CD14-positive monocyte (primary cell): ENCODE measurements at places on chromosomes 3 and 15. TPM values are rescaled to one million over a fixed set of nuclear protein-coding genes. Genes with fewer than 3 reads are reported as not detected.
A peak's percentile ranks its signal among the peaks of the same experiment; 100 is the strongest.

Gene ZMYND10
- polyA plus RNA-seq = 1.6 and 1.7 TPM in 2 replicates

DNA sequence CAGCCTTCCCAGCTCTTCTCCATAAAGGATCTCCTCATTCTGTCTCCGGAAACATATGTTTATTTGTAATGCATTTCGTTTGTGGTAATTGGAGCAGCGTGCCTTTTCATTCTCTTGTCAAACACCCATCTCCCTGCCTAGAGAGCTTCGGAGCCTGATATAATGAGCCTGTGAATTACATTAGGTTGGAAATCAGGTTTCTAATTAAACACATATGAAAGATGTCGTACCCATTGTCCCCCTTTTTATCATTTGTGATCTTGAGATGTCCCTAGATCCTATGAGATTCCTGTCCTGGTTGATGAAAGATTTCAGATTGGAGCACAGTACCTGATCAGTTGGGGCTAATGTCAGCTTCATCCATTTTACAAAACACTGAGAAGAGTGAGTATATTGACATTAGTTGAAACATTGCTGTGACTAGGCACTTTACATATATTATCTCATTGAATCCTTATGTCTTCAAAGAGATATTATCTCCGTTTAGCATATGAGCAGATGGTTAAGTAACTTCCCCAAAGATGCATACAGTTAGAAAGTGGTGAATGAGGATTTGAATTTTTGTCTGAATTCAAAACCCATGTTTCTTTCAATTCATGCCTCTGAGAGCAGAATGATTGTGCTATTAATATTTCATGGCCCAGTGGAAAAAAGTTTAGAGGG is 23.1 kb downstream of the SYN2 start:
- no peak for DNase-seq
- peaks cover 2% of the 10 kb centered on the region for H3K27me3 ChIP-seq
- no peaks in the 10 kb centered on the region for H3K4me1 ChIP-seq
- H3K36me3 ChIP-seq = no peaks in the 10 kb centered on the region
- H3K27ac ChIP-seq = no peak overlapping the region
- H3K4me3 ChIP-seq = no peak overlapping the region

DNA sequence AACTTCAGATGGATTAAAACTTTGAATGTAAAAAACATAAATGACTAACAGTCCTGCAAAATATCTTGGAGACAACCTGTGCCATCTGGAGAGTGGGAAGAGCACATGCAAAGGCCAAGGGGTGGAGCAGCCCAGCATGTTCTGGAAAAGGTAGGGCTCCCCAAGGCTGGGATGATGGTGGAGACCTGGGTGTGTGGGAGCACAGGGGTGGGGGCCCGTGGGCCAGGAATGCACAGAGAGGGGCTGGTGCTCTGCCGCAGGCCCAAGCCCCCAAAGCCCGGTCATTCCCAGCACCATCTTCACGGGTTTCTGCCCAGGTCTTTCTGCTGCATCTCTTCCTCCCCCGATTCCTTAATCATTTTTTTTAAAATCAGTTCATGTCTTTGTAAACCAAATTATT is 9.7 kb upstream of the GATA2 start:
- H3K27ac ChIP-seq = no peak overlapping the region
- H3K4me3 ChIP-seq = no peak overlapping the region
- peaks cover 10% of the 10 kb centered on the region for H3K27me3 ChIP-seq
- no peak for DNase-seq

Gene DLL4
- not detected for polyA plus RNA-seq

Gene SHC4
- polyA plus RNA-seq = not detected

DNA sequence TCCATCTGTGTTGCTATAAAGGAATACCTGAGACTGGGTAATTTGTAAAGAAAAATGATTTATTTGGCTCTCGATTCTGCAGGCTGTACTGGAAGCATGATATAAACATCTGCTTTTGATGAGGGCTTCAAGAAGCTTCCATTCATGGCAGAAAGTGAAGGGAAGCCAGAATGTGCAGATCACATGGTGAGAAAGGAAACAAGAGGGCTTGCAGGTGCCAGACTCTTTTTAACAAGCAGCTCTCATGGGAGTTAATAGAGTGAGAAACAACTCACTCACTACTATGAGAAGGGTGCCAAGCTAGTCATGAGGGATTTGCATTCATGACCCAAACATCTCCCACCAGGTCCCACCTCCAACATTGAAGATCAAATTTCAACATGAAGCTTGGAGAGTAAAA is 247.2 kb downstream of the ZIC4 start:
- no peaks in the 10 kb centered on the region for H3K27me3 ChIP-seq
- no peak overlapping the region for H3K27ac ChIP-seq
- H3K4me1 ChIP-seq = no peaks in the 10 kb centered on the region
- no peak overlapping the region for H3K4me3 ChIP-seq

DNA sequence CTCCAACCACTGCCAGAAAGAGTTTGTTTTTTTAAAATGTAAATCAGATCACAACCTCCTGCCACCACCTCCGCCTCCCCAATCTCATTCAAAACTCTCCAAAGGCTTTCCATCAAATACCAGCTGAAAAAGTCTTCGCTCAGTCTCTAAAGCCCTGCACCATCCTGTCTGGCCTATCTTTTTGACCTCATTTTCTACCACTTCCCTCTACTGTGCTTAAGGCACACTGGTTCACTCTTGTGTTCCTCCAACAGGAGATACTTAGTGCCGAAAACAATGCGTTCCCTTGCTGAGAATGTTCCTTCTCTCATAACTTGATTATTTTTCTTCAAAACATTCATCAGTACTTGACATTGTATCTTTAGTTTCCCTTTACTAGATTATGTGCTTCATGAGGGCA is 3.5 kb downstream of the BTBD1 start:
- peaks cover 38% of the 10 kb centered on the region for H3K4me1 ChIP-seq
- no peaks in the 10 kb centered on the region for H3K27me3 ChIP-seq
- no peak for DNase-seq
- peaks cover 25% of the 10 kb centered on the region for H3K36me3 ChIP-seq
- H3K4me3 ChIP-seq = peak overlapping the region; percentile 92

GRCh38 chr3:129758785-129759320 is 134.7 kb downstream of the TMCC1 start:
- H3K27ac ChIP-seq = no peak overlapping the region
- no peak overlapping the region for H3K4me3 ChIP-seq
- no peaks in the 10 kb centered on the region for H3K36me3 ChIP-seq
- DNase-seq = peak; percentile 17

DNA sequence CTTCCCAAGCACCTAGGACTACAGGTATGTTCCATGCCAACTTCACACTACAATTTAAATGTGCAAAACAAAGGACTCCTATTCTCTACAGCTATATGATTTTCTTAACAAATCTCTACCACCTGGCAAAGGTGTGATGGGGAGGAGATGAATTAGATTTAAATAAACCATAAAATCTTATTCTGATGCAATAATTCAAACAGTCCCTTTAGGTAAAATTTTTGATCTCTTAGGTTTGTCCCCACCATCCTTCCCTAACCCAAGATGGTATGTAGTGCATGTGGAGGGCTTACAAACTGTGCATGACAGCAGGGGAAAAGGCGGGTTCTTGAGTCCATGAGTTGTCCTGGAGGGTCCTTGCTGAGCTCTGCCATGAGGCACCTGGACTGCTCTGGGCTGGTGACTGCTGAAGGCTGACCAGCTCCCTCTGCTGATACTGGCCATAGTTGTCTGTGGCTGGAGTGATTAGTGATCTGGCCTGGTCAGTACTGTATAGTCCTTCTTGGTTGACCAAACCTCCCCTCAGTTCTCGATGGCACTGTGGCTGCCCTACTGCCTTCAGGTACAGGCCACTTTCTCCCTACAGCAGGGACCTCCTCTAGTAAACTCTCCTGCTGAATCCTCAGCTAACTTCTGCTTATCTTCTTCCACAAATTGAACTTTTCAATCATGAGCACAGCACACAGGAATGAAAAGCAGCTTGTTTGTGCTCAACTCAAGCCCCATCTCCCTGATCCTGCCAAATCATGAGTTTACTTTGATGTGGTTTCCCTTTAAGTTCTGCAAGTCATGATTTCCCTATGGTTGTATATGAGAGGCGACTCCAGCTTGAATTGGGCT is 30.1 kb downstream of the CFAP161 start:
- H3K4me1 ChIP-seq = no peaks in the 10 kb centered on the region
- H3K27me3 ChIP-seq = no peaks in the 10 kb centered on the region
- DNase-seq = no peak
- H3K36me3 ChIP-seq = no peaks in the 10 kb centered on the region
- no peak overlapping the region for H3K4me3 ChIP-seq
- H3K27ac ChIP-seq = no peak overlapping the region

- no peak overlapping the region for H3K4me3 ChIP-seq
- no peak for DNase-seq
- H3K27me3 ChIP-seq = peaks cover 2% of the 10 kb centered on the region
- H3K4me1 ChIP-seq = no peaks in the 10 kb centered on the region
- H3K36me3 ChIP-seq = no peaks in the 10 kb centered on the region
- H3K27ac ChIP-seq = no peak overlapping the region
Measured at GRCh38 chr15:38212729-38213351, 39.8 kb upstream of the SPRED1 start.

Gene SLC27A2
- 0.13 TPM for polyA plus RNA-seq

Gene GRAMD2A
- not detected for polyA plus RNA-seq

Gene ATP10A
- polyA plus RNA-seq = 0.92 TPM

DNA sequence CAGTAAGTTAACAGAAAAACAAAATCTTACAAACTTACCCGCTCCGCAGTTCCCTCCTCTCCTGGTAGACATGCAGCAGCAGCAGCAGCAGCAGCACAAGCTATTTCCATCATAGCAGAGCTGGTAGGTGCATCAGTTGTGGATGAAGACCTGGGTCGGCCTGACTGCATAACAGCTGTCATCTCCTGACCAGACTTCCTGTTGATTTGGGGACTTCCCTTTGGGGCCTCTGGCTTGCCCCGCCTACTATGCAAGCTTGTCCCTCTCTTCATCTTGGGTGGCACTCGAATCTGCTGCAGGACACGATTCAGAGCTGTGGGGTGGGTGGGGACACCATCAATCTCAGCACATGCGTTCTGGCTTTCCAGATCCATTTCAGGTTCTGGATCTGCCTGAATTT is 65.7 kb downstream of the TMCC1 start:
- peak; percentile 74 for DNase-seq
- no peaks in the 10 kb centered on the region for H3K27me3 ChIP-seq
- H3K27ac ChIP-seq = peak overlapping the region; percentile 29
- peaks cover 24% of the 10 kb centered on the region for H3K4me1 ChIP-seq
- no peak overlapping the region for H3K4me3 ChIP-seq

Gene SERINC4
- 0.56 TPM for polyA plus RNA-seq

DNA sequence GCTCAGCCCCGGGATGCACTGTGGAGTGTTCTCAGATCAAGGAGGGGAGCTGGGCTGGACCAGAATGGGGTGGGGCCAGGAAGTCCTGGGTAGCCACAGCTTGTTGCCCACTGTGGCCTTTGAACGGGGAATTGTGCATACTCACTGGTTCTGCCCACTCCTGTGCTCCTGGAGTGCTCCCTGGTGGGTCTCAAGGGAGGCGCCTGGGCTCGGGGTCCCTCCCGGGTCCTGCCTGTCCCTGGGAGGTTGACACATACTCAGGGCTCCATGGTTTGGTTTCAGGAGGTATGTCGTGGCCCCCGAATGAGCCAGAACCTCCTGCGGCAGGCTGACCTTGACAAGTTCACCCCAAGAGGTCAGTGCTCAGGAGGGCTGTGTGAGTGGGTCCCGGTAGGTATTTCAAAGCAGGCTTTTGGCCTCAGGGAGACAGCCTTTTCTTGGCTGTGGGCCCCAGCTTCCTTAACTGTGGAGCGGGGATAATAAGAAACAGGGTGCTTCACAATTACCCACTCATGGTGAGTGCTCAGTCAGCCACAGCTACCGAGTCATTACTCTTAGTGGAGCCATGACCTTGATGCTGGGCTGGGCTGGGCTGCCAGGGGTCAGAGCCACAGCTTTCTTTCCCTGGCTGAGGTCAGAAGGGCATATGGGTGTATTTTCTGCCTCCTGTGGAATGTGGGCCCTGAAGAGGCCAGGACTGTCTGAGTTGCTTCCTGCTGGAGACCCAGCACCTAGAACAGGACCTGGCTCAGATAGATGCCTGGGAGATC is 7.6 kb downstream of the DNAH1 start:
- no peaks in the 10 kb centered on the region for H3K27me3 ChIP-seq
- H3K4me1 ChIP-seq = no peaks in the 10 kb centered on the region
- H3K27ac ChIP-seq = no peak overlapping the region
- no peak overlapping the region for H3K4me3 ChIP-seq

Gene SYNPR
- not detected for polyA plus RNA-seq

DNA sequence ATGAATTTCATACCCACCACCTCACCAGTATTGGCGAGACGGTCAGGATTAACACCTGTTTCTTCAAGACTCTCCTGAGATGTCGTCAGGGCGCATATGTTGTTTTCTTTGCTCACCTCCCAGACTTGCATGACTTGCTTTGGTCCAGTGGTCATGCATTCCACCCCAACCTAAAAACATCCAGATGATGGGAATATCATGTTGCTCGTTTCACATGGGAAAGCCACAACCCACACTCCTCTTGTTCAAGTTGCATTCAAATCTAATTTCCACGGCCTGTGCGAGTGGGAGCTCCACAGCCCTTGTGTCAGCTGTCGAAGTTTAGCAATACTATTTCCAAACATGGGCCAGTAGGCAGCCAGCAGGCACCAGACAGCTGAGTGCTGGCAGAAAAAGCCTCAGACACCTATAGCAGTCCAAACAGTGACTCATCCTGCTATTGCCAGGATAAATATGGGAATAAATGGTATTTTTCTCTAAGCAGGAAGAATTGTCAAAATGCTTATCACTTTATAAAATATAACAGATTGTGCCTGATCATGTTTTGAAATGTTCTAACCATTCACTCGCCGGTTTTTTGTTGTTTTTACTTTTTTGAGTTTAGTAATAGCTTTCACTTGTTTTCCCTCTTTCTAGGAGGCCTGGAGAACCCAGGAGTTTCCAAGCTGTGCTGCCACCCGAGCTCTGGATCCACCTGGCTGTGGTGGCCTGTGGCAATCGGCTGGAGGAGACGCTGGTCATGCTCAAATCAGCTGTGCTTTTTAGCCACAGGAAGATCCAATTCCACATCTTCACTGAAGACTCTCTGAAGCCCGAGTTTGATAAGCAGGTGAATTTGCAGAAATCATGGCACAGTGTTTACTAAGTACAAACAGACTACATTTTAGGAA is 20.1 kb downstream of the GXYLT2 start:
- no peak for DNase-seq
- H3K27ac ChIP-seq = no peak overlapping the region
- no peaks in the 10 kb centered on the region for H3K4me1 ChIP-seq
- H3K4me3 ChIP-seq = no peak overlapping the region

- H3K4me3 ChIP-seq = no peak overlapping the region
- no peaks in the 10 kb centered on the region for H3K36me3 ChIP-seq
- H3K27ac ChIP-seq = no peak overlapping the region
- H3K27me3 ChIP-seq = no peaks in the 10 kb centered on the region
- H3K4me1 ChIP-seq = no peaks in the 10 kb centered on the region
- no peak for DNase-seq
Measured at GRCh38 chr3:151614-152189, 44.9 kb upstream of the CHL1 start.
